Epithelial cell of proximal tubule (primary cell): ENCODE measurements at places on chromosomes 7 and 10.

- no peak for DNase-seq
These were observed 637.3 kb downstream of the SUGCT start for GRCh38 chr7:40772096-40772495.

- DNase-seq = peak; percentile 69
These were observed 93.2 kb upstream of the KIF5B start for GRCh38 chr10:32149252-32149955.

DNA sequence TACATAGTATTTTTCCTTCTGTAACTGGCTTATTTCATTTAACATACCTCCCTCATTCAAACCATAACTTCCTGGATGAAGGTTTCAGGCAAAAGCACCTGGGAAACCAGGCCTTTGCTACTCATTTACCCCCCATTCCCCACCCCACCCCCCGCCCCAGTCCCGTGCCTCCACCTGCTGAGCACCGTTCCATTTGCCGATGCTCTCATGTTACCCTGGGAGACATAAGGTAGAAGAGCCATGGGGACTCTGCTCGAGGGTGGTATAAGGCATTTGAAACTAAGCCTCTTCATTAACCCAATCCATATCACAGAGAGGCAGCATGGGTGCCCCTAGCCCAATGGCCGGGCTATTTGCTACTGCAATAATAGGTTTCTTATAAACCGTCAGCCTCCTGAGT is 22.2 kb upstream of the MCM10 start:
- DNase-seq = no peak

DNA sequence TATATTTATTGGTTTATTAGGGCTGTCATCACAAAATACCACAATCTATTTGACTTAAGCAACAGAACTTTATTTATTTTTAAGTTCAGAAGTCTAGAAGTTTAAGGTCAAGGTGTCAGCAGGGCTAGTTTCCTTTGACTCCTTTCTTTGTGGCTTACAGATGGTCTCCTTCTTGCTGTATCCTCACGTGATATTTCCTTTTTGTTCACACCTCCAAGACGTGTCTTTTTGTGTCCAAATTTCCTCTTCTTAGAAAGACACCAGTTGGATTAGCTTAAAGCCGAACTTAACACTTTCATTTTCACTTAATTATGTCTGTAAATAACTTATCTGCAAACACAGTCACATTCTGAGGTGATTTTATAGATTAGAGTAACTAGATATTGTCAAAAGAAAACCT is 631.4 kb upstream of the POT1 start:
- no peak for DNase-seq

DNA sequence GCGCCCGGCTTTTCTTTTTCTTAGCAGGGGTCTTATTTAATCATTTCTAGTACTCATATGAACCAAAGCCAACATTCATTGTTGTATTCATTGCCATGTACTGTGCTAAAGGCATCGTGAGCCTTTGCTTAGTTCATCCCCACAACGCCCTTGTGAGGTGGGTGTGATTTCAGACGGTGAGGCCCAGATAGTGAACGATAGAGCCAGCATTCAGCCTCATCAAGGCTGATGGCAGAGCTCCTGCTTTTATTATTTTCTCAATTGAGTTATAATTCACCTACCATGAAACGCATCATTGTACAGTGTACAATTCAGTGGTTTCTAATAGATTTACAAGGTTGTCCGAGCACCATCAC is 50.1 kb downstream of the HK1 start:
- DNase-seq = no peak

DNA sequence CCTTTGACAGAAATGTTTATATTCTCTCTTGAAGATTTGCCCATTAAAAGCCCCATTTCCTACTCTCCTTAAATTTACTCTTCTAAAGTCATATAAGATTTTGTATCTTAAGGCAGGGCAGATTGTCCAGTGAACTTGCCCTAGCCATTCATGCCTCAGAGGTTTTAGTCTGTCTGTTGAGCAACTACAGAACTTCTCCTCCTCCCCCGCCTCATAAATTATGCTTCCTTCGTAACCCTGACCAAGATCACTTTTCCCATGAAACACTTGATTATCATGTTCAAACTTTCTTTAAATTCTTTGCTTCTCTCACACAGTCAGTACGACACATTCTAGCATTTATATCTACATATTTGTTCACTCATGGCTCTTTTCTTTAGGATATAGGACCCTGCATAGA is 621.3 kb downstream of the ANKRD7 start:
- DNase-seq = no peak

- DNase-seq = no peak
These were observed 215.4 kb upstream of the LRGUK start for GRCh38 chr7:133911724-133912123.

DNA sequence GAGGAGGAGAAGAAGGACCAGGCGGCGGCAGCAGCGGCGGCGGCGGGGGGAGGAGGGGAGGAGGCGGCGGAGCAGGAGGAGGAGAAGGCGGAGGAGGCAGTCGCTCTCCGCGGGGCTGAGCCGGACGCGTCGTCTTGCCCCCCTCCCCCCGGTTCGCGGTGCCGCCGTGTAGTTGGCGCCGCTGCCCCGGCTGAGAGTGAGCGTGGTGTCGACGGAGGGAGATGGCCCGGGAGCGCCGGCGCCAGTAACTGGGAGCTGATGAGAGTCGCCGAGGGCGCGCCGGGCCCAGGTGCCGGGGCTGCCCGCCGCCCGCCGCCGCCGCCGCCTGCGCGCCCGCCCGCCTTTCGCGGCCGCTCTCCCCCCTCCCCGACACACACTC is 257 bp downstream of the WAC start:
- no peak for DNase-seq

DNA sequence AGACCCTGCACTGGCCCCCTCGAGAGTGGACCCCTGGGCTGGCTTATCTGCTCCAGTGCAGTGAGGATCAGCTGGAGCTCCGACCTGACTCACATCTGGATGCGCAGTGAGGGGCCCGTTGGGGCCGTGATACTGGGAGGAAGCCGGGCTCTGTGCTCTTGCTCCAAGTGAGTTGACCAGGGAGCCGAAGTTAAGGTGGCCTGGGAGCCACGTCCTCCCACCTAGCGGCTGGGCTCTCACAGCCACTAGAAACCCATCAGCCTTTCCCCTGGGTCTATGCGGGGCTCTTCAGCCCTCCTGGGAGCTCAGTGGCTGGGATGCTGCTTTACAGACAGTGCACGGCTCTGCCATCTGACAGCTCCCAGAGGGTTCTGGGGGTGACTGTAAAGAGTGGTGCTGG is 9.1 kb downstream of the ALKBH4 start:
- no peak for DNase-seq

- no peak for DNase-seq
These were observed 13.2 kb downstream of the PTPRN2 start for GRCh38 chr7:158574308-158575036.

GRCh38 chr7:155533827-155534690 is 12.3 kb downstream of the CNPY1 start:
- no peak for DNase-seq

DNA sequence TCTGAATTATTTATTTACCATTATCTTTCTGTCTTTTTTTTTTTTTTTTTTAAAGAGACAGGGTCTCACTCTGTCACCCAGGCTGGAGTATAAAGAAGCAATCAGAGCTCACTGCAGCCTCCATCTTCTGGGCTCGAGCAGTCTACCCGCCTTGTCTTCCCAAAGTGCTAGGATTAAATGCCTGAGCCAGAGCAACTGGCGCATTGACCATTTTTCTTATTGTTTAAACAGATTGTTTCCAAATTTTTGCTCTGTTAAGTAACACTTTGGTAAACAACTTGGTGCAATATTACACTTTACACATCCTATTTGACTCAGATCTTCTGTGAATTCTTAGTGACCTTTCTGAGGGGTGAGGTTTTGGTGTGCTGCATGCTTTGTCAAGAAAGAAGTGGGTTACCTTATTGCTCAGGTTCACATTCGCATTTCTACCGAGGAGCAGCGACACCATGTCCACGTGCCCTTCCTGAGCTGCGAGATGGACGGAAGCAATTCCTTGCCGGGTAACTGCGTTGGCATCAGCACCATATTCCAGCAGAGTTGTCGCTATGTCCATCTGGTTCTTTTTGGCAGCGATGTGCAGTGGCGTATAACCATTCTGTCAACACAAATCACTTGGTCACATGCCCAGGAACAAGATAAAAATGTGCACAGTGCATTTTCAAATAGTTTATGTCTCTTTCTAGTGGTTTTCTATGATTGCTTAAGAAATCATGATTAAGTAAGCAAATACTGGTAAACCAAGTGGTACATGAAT is 203.2 kb downstream of the ANK3 start:
- no peak for DNase-seq

- no peak for DNase-seq
These were observed 120.6 kb downstream of the CPED1 start for GRCh38 chr7:121109145-121109544.

DNA sequence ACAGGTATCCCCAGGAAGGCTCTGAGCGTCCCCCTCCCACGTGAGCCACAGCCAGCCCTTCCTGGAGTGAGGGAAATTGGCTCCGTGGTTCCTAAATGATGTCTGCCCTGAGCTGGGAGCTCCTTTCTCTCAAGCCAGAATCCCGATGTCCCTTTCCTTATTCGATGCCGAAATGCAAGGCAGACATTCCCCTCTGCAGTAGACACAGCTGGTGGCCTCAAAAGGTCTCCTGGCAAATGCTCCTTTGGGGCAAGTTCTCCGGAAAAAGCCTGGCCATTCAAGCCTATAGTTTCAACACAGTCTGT is 98.9 kb downstream of the HIP1 start:
- no peak for DNase-seq

- DNase-seq = no peak
These were observed 63.4 kb downstream of the SRPK2 start for GRCh38 chr7:105325216-105325904.

GRCh38 chr10:32347363-32348022 is 535 bp upstream of the EPC1 start:
- DNase-seq = no peak

GRCh38 chr7:45160417-45160881 is 2.9 kb downstream of the RAMP3 start:
- DNase-seq = no peak

DNA sequence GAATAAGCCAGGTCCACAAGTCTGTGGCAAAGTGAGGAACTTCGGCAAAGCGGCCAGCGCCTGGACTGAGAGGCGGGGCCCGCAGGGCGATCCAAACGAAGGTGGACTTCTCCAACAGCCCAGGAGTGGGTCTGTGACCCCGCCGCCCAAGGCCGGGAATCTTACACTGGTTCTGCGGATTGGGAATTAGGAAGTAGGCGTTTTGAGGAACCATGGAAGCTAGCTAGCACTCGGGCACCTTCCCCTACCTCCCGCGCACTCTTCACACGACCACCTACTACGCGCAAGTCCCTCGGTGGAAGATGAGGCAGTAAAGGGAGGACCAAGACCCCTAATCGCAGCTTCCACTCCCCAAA is 570 bp upstream of the ARF5 start:
- no peak for DNase-seq

- no peak for DNase-seq
These were observed 16.4 kb downstream of the FAM241B start for GRCh38 chr10:69646185-69647060.

- DNase-seq = no peak
These were observed 150.8 kb downstream of the GRK5 start for GRCh38 chr10:119358152-119358512.

GRCh38 chr10:100522107-100522801 is 2.6 kb upstream of the SEC31B start:
- DNase-seq = no peak

- no peak for DNase-seq
These were observed 18.2 kb downstream of the POLL start for GRCh38 chr10:101569622-101570427.

- DNase-seq = no peak
These were observed 29.0 kb upstream of the SOSTDC1 start for GRCh38 chr7:16494551-16494950.

- DNase-seq = no peak
These were observed 311.4 kb upstream of the LRGUK start for GRCh38 chr7:133815611-133816210.

- DNase-seq = no peak
These were observed 17.9 kb downstream of the ANKRD22 start for GRCh38 chr10:88833723-88834122.

- DNase-seq = no peak
These were observed 32.1 kb downstream of the EMX2 start for GRCh38 chr10:117574498-117575146.

- no peak for DNase-seq
These were observed 33.3 kb upstream of the OTUD1 start for GRCh38 chr10:23405540-23405939.

DNA sequence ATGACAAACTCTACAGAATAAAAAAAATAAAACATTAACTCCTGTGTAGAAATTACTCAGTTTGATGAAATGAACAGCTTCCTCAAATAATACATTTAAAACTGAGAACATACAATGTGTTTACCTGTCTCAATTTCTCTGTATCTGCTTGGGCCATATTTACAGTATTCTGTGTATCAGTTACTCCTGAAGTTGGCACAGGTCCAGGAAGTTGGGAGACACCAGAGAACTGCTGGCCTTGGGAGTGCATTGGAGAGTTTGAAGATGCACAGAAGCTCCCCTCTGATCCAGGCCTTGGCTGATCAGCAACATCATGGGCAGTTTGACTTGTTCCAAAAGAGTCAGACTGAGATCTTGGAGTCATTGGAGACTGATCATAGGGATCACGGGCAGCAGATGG is 155.1 kb downstream of the GALNT11 start:
- no peak for DNase-seq

- no peak for DNase-seq
These were observed 335.0 kb downstream of the EXOC4 start for GRCh38 chr7:133587903-133588302.

- no peak for DNase-seq
These were observed 1002.0 kb downstream of the LRMDA start for GRCh38 chr10:76433161-76434005.

- no peak for DNase-seq
These were observed 10.6 kb upstream of the TSPAN14 start for GRCh38 chr10:80443531-80443974.

GRCh38 chr7:141550386-141551093 is 670 bp upstream of the AGK start:
- no peak for DNase-seq

DNA sequence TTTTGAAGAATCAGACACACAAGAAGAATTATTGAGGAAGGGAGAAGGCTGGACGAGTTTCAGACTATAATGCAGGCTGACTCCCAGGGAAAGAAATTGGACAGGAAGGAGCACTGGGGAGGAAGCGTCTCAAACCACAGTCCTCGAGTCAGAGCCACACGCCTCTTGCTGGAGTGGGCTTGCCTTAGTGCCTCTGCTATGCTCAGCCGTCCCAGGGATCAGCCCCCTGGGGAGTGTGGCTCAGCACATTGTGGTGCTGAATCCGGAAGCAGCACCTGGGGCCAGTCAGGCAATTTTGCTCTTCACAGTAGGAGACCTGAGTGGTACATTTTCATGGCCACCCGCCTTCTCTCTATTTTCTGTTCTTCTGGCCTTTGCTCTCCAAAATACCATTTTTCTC is 67.4 kb upstream of the SLC35G1 start:
- DNase-seq = no peak
